Activated CD4-positive, alpha-beta T cell treated with anti-CD3 and anti-CD28 coated beads, Interleukin-2, amount 10 ng/mL, durations not matched to agents 7 days and 5 days (primary cell): ENCODE measurements at places on chromosomes 6 and 20.

- DNase-seq, result no peak
Measured at GRCh38 chr6:6046716-6047115, 40.0 kb upstream of the NRN1 start.

DNA sequence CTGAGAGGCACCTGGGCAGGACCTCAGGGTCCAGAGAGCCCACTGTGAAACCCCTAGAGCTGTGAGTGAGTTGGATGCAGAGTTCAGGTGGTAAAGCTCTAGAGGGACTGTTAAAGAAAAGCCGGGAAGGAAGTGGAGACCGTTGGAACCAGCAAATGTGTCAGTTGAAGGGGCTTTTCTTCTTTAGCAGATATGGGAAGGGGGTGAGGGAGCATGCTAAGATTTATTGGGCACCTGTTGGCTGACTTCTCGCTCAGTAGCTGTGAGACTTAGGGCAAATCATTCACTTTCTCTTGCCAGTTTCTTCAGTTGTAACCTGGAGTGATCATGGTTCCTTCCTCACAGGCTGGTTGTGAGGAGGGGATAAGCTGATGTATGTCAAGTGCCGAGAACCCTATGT, 287.7 kb downstream of the DHX35 start:
- DNase-seq, result no peak

GRCh38 chr6:9412951-9413559, 977.7 kb upstream of the SLC35B3 start:
- DNase-seq, result peak; percentile 51

DNA sequence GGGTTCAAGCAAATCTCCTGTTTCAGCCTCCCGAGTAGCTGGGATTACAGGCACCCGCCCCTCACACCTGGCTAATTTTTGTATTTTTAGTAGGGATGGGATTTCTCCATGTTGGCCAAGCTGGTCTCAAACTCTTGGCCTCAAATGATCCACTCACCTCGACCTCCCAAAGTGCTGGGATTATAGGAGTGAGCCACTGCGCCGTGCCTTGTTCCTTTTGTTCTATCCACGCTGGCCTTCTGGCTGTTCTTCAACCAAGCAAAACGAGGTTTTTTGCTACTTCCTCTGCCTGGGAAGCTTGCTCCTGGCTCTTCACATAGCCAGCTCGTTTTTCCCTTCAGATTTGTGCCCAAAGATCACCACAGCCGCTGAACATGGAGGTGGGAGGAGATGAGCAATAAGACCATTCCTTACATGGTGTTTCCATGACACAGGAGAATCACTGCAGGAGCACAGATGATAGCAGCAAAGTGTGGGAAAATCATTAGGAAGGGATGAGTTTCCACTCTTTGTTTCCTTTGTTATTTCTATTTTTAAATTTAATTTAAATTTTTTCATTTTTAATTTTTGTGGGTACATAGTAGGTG, 201.0 kb upstream of the ZNF217 start:
- no peak for DNase-seq
